ENCODE measurements at places on chromosomes 16 and 17.

GRCh38 chr16:4460936-4461249 is 13.5 kb downstream of the NMRAL1 start:
- DNase-seq, result no peak

GRCh38 chr16:62966626-62967025 is 930.4 kb upstream of the CDH8 start:
- no peak for DNase-seq

- DNase-seq, result no peak
Measured at GRCh38 chr17:59178266-59178985, 22.9 kb downstream of the PRR11 start.

DNA sequence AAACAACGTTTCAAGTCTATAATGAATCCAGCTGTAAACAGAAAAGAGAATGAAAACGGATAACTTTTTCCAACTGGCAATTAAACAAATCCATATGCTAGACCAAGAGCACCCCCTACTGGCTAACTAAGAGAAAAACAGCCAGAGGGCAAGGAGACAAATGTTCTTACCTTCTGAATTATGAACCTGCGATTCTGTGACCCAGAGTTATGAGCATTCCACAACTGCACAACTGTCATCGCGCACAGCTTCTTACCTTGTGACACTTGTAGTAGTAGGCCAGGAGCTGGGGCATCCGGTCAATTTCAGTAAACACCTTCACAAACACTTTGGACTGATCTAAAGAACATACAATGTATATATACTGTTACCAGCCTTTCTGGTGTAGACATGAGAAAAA is 18.6 kb downstream of the COG7 start:
- no peak for DNase-seq

GRCh38 chr16:79261944-79262552 is 338.5 kb downstream of the MAF start:
- no peak for DNase-seq

GRCh38 chr17:79845601-79845949 is 6.3 kb upstream of the CBX4 start:
- no peak for DNase-seq

DNA sequence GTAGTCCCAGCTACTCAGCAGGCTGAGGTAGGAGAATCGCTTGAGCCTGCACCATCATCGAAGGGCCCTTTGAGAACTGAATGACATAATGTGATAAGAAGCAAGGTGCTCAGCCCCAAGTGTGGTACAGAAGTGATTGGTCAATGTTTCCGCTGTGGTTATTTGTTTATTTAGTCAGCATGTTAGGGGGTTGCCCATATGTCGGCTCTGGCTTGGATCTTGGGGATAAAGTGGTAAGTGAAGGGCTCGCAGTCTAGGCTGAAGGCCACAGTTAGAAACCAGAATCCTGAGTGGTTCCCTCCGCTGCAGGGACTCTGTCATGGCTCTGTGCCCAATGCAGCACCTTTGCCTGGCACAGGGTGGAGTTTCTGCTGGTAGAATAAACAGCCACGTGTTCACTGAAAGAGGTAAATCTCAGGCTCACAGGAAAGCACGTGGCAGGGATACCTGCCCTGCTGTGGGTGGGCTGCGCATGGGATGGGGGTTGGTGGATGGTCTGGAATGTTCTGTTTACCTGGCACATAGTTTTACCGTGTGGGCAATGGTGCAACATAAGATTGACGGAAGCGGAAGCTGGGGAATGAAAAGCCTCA is 35.4 kb downstream of the SYT17 start:
- no peak for DNase-seq

DNA sequence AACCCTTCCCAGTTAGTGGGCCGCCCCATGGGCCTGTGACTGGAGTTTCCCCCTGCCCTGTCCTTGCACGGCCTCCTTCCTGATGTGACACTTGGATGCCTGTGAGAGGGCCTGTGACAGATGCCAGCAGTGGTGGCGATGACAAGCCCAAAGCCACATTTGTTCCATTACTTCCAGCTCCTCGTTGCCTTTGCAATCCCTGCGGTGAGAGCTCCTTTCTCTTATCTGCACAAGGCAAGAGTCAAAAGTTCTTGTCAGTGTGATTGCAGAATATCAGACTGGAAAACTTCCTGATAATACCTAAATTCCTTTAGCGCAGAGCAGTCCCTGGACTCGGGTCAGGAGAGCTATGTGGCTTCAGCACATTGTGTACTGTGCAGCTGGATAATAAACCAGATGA is 54.4 kb upstream of the ARHGAP44 start:
- DNase-seq, result no peak

GRCh38 chr17:82331345-82331939 is 2.1 kb downstream of the SECTM1 start:
- DNase-seq, result no peak

DNA sequence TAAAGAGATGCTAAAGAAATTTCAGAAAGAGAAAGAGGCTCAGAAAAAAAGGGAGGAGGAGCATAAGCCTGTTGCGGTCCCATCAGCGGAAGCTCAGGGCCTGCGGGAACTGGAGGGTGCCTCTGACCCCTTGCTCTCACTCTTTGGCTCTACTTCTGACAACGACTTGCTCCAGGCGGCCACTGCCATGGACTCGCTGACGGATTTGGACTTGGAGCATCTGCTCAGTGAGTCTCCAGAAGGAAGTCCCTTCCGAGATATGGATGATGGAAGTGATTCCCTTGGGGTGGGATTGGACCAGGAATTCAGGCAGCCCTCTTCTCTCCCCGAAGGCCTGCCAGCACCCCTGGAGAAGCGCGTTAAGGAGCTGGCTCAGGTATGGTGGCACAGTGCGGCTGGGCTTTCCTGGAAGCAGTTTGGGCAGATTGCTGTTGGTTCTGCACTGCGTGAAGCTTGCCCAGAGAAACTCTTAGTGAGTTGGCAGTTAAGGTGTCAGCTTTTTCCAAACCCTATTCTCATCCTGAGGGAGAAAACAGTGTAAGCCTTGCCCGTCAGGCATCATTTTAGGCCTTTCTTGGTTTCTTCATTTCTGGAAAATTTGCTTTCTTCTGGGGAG is 13.6 kb downstream of the UBN1 start:
- DNase-seq, result no peak

DNA sequence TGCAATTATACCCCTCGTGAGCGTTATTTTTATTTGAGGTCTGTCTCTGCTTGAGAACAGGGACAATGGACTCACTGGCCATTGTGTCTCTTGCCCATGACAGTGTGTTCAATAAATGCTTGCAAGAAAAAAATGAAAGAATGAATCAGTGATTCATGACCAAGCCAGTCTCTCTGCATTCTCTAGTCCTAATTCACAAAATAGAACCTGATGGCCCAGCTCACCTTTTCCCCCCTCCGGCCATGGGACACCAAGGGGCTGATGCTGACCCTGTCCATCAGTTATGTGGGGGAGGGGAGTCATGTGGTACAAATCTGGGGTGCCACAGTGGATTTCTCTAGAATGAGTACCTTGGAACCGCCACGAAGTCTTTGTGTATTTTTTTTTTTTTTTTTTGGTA is 38.2 kb downstream of the CCDC42 start:
- DNase-seq, result no peak

DNA sequence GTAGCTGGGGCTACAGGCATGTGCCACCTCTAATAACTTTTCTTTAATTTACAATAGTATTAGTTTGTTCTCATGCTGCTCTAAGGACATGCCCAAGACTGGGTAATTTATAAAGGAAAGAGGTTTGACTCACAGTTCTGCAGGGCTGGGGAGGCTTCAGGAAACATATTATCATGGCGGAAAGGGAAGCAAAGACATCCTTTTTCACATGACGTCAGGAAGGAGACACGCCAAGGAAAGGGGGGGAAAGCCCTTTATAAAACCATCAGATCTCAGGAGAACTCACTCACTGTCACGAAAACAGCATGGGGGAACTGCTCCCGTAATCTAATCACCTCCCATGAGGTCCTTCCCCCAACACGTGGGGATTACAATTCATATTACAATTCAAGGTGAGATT is 18.3 kb downstream of the IL4R start:
- no peak for DNase-seq

- no peak for DNase-seq
Measured at GRCh38 chr16:28304214-28304613, 11.9 kb downstream of the SBK1 start.

- DNase-seq, result no peak
Measured at GRCh38 chr17:3316836-3317235, 18.7 kb upstream of the OR3A1 start.

DNA sequence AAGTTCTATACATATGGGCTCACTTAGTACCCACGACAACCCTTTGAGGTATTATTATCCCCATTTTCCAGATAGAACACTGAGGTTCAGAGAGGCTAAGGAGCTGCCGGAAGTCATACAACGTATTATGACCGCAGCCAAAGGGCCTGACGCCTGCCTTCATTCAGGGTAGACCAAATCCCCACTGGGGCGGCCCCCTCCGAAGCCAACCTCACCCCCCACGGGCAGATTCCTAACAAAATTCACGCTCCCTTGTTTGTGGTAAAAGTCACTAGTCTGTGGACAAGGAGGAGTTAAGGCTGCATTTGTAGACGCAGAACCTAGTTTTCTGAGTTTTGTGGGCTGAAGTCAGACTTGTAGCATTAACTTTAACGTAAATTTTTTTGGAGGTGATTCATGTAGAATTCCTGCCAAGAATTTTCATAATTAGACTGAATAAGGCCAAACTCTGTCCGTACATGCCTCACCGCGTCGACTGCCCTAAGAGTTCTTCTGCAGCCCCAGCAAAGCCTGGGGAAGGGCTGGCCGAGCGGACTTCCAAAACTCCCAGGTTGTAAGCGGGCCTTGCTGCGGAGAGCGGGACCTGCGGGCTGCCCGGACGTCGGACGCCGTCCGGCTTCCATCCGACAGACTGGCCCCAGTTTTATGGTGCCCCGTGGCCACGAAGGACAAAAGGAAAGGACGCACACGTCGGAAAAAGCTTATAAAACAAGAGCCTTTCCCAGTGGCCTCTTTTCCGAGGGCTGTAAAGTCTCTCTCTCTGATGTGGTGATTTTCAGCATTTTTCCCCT is 75.7 kb downstream of the NXN start:
- DNase-seq, result no peak

DNA sequence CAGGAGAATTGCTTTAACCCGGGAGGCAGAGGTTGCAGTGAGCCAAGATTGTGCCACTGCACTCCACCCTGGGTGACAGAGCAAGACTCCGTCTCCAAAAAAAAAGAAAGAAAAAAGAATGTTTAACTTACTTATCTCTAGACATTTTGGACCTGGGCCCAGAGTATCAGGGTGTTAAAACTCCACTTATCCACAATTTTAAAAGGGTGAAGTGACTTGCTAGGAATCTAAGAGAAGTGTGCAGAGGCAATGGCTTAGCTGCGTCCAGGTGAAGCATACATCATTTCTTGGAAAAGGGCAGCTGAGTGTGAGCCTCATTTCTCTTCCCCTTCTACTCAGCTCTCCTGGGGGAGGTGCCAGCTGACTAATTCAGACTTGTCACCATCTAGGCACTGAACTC is 25.1 kb downstream of the ALDH3A2 start:
- DNase-seq, result no peak

DNA sequence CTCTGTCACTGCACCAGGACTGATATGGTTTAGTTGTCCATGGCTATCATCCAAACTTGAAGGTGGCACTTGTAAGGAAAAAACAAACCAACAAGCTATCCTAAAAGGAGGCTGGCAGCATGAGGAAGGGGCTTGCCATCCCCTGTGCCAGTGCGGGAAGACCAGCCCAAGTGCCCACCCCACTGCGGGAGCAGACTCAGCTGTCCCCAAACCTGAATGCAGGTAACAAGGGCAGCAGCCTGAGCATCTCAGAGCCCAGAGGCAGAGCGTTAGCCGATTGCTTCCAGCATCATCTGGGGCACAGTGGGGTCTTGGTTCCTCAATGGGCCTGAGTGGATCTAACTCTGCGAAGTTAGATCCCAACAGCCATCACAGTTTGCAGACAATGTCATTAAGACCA is 29.2 kb upstream of the C16orf78 start:
- no peak for DNase-seq

DNA sequence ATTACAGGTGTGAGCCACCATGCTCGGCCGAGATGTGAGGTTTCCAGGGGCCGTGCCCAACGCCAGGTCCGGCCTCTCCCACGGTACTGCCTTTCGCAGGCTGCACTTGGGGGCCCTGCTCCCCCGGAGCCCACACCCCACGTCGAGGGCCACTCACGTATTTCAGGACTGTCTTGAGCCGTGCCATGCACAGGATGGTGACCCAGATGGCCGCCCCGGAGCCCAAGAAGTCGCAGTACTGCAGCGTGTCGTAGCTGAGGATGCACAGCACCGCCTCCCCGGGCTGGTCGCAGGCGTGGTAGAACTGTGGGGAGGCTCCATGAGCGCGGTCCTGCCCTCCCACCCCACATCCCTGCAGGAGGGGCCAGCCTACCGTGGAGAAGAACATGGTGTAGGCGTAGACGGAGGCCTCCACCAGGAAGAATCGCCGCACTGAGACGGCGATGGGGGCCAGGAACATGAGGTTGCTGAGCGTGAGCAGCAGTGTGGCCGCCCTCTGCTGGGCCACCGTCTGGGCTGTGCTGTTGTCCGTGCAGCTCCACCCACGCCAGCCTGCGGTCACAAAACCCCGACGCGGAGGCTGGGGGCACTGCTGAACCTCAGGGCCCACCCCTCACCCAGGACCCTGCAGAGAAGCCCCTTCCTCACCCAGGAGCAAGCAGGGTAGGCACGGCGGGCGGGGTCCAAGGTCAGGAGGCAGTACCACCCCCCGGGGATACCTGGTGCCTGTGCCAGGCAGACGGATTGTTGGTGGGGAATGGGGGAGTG is 3.7 kb upstream of the MRPL28 start:
- no peak for DNase-seq

DNA sequence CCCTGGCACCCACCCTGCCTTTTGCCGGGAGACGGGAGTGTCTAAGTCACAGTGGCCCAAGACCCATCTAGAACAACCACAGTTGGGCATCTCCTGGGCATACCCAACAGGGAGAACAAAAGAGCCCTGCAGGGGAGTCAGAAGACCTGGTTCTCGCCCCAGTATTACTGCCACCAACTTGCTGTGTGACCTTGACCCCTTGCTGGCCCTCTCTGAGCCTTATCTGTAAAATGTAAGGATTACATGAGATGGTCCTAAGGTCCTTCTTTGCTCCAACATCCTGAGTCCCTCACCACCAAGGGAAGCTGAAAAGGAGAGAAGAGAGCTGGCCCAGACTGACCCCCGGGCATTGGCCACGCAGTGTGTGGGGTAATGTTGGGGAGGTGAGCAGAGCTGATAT is 119.0 kb downstream of the CCT6B start:
- DNase-seq, result no peak

DNA sequence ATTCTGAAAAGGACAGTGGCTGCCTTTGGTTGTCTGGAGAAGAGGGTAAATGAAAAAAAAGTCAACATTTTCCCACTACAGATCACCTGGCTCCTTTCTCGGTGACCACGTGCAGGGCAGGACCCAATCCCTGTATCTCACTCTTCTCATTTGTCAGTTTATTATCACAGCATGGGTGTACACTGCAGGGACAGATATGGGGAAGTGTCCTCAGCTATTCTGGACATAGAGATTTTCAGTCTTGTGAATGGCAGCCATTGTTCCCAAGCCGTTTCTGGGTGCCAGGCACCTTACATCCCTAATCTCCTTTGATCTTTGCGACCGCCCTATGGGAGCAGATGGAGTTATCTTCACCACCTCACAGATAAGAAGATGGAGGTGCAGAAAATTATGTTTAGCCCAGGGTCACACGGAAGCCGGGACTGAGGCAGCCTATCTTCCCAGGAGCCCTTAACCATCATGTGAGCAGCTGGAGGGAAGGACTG is 7.2 kb downstream of the ADORA2B start:
- DNase-seq, result no peak

- no peak for DNase-seq
Measured at GRCh38 chr17:83088909-83089308, 9.5 kb downstream of the METRNL start.

GRCh38 chr16:3494386-3494973 is 809 bp downstream of the C16orf90 start:
- DNase-seq, result no peak

GRCh38 chr16:15592324-15592723 is 50.6 kb downstream of the MARF1 start:
- no peak for DNase-seq

Measured in GM12892 (cell line).